ENCODE measurements at places on chromosomes 4 and X.
A peak's percentile ranks its signal among the peaks of the same experiment; 100 is the strongest.

GRCh38 chr4:141567326-141567915 lies 69.0 kb upstream of the IL15 start:
- no peak for DNase-seq

- DNase-seq, result no peak
Observed at GRCh38 chr4:39631700-39632079, 7.0 kb downstream of the SMIM14 start.

DNA sequence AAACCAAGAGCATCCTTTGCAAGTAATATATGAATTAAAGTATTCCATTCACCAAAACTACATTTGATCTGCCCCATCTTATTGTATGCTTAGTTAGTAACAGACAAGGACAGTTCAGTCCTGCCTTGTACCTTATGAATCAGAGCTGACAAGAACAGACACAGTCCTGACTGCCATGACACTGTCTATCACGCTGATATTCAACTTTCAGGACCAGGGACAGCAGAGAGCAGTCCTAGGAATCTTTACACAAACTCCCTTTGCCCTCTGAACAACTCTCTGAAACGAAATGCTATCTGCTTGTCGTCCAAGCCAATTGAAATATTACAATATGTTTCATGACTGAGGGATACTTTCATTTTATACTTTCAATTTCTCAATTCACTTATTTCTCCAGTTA lies 268.6 kb upstream of the VCX start:
- no peak for DNase-seq

DNA sequence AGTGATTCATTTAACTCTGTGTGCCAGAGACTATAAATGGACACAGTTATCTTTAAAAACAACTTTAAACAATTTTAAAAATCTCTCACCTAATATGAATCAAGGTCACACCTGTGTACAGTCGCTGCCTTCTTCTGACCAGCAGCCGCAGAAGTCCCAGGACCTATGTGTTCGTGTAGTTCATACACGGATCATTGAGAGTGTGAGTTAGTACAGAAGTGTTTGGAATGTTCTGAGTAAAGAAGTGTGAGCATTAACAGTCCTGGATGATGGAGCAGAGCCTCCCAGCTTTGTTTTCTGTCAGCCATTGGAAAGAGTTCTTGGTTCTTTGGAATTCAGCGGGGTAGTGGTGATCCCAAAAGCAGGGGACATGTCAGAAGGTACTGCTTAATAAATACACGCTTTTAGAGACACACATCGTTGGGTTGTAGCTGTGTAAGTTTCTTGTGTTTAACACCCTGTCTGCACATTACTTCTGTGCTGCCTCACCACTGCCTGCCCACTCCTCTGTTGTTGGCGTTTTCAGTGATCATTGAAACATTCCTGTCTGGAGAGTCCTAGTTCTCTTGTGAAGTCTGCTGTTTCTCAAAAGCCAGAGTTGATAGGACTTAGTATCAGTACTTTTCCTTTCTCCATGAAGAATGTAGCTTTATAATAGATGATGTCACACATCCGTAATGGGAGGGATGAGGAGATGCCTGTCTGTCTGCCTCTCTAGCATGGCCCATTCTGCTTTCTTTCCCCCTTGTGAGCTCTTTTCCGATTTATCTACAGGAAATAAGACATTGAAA lies 90.6 kb downstream of the PTTG2 start:
- no peak for DNase-seq

GRCh38 chr4:89988268-89988667 lies 93.6 kb downstream of the MMRN1 start:
- no peak for DNase-seq

GRCh38 chrX:55026143-55026542 lies 4.6 kb downstream of the ALAS2 start:
- no peak for DNase-seq

GRCh38 chr4:64477127-64477526 lies 67.9 kb upstream of the TECRL start:
- no peak for DNase-seq

DNA sequence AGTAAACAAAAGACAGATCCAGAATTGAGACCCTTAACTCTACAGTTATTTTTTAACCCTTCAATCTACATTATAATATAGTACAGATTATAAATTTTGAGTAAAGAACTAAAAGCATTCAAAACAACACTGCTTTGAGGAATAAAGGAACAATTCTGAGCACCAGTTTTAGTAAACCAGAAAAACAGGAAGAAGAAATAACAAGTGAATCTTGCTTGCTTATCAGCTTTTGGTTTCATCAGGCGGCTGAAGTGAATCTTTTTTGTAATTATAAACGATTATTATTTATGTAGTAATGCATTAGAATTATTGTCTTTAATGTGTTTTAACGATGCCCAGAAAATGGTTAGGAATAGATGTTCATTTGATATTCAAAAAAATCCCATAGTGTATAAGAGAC lies 305.4 kb downstream of the ARAP2 start:
- DNase-seq, result no peak

DNA sequence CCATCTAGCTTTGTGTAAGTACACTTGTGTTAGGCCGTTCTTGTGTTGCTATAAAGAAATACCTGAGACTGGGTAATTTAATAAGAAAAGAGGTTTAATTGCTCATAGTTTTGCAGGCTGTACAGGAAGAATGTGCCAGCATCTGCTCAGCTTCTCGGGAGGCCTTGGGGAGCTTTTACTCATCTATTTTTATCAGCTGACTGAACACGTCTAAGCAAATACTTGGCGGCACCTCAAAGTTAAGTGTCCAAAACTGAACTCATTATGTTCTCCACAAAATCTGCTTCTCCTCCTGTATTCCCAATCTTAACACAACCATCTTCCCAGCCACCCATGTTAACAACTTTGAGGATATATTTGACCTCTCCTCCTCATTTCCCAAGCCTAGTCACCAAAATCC lies 42.4 kb upstream of the GATB start:
- no peak for DNase-seq

GRCh38 chr4:173505924-173506518 lies 24.0 kb downstream of the HAND2 start:
- no peak for DNase-seq

GRCh38 chrX:96244955-96245354 lies 439.7 kb upstream of the DIAPH2 start:
- DNase-seq, result no peak

DNA sequence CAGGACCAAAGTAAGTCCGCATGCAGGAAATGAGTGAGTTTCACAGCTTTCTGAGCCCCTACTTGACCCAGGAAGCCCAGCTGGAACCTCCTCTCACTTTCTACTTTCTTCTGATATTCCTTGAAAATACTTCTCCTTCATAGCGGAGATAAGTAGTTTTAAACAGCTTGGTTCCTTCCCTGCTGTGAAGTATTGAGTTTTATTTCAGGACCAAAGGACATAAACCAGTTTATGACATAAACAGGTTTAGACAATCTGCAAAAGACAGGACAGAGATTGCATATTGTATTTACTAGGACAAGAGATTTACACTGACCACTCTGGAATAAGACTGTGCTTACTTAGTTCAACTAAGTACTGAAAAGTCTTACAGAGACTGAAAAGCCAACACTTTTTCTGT lies 54.8 kb downstream of the PAGE2 start:
- DNase-seq, result no peak

GRCh38 chrX:28472926-28473325 lies 114.3 kb upstream of the IL1RAPL1 start:
- DNase-seq, result no peak

- no peak for DNase-seq
Observed at GRCh38 chr4:99857307-99857706, 36.9 kb downstream of the LAMTOR3 start.

- DNase-seq, result no peak
Observed at GRCh38 chr4:98619180-98619579, 39.2 kb downstream of the TSPAN5 start.

DNA sequence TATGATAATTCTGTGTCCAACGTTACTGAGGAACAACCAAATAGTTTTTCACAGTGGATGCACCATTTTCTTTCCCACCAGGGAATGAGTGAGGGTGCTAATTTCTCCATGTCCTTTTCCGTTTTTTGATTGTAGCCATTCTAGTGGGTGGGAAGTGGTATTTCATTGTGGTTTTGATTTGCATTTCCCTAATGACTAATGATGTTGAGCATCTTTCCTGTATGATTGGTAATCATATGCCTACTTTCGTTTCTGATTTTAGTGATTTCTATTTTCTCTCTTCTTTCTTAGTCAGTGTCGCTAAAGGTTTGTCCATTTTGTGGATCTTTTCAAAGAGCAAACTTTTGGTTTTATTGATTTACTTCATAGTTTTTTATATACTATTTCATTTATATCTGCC lies 32.1 kb upstream of the TEX13D start:
- DNase-seq, result no peak

GRCh38 chr4:19831644-19832285 lies 419.9 kb upstream of the SLIT2 start:
- DNase-seq, result no peak

DNA sequence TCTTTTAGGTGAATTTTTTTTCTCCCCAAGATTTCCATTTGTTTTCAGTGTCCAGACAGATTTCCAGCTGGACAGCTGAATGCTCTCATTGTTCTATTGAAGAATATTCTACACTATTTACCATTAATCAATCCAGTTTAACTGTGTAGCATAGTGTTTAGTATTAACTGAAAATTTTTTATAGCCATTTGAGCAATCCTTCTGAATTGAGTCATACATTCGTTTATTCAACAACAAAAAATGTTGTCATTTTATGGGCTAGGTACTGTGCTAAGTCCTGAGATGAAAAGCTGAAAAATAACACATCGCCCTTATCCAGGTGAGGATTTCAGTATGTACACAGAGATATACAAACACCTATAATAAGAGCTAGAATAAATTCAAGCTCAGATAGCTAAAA lies 223.3 kb downstream of the COL25A1 start:
- no peak for DNase-seq

DNA sequence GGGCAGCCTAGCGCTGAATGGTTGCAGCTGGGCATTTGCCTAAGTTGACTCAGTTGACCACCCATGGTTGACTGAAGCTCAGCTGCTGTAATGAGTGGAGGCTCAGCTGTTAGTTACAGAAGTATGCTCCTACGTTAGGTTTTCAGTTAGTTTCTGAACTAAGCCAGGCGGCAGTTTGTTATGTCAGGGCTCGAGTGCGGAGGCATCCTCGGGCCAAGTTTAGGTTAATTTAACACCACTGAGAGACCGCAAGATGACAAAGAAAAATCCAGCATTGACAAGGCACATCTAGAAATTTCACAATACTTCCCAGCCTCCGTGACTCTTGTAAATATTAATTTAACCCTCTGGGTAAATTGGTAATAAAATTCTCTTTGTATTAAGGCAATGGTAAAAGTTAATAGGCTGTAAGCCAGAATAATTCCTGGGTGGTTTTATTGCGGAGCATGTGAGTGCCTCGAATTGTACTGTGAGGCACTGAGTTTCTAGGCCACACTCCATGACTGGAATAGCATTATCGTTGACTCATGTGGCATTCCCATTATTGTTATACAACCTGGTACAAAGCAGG lies 33.1 kb upstream of the CDKN2AIP start:
- peak; percentile 79 for DNase-seq

DNA sequence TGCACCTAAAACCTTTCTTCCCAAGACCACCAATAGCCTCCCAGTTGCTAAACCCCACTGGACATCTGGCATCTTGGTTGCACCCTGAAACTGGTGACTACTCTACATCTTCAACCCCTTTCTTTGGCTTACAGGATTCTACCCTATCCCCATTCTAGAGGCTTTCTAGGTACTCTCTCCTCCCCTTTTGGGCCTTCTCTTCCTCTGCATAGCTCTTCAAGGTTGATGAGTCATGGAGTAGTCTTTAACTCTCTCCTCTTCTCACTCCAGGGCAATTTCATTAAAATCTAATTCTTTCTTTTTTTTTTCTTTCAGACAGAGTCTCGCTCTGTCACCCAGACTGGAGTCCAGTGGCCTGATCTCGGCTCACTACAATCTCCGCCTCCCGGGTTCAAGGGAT lies 16.8 kb downstream of the APOO start:
- no peak for DNase-seq

GRCh38 chrX:149629730-149630387 lies 1.7 kb downstream of the TMEM185A start:
- no peak for DNase-seq
